ENCODE measurements at places on chromosomes 12 and 14.
A peak's percentile ranks its signal among the peaks of the same experiment; 100 is the strongest.

GRCh38 chr12:2486796-2487195, 308.0 kb upstream of the FKBP4 start:
- DNase-seq: no peak

DNA sequence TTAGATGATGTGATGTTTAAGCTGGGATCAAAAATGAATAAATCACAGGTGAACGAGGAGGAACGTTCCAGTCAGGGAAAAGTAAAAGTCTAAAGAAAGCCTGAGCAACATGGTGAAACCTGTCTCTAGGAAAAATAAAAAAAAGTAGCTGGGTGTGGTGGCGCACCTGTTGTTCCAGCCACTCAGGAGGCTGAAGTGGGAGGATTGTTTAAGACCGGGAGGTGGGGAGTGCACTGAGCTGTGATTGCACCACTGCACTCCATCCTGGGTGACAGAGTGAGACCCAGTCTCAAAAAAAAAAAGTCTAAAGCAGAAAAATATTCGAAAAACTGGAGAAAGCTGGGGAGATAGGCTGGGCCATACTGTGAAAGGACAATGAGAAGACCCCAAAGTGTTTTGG, 39.2 kb upstream of the SOCS2 start:
- no peak for DNase-seq

- no peak for DNase-seq
Observed at GRCh38 chr12:46717868-46718267, 107.9 kb downstream of the SLC38A4 start.

- no peak for DNase-seq
Observed at GRCh38 chr12:85072826-85073225, 36.7 kb downstream of the LRRIQ1 start.

GRCh38 chr12:60278209-60278608, 682.4 kb downstream of the SLC16A7 start:
- DNase-seq: no peak

DNA sequence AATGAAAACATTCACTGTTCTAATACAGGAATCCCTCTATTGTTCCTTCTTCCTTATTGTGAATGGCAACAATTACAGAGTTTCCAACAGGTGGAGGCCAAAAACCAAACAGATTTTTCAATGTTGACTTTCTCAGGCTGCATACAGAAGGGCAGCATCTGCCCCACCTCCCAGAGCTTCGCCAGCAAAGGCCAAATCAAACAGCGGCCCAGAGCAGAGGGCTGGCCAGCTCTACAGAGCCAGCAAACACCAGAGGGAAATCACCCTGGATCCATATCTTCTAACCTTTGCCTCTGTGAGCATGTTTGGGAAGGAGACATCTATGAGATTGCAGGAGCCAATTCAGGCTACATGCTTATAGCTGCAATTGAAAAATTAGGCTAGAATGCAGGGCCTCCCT, 4.4 kb upstream of the CRACR2A start:
- DNase-seq: no peak

GRCh38 chr12:50745861-50746260, 18.0 kb upstream of the ATF1 start:
- DNase-seq: no peak

DNA sequence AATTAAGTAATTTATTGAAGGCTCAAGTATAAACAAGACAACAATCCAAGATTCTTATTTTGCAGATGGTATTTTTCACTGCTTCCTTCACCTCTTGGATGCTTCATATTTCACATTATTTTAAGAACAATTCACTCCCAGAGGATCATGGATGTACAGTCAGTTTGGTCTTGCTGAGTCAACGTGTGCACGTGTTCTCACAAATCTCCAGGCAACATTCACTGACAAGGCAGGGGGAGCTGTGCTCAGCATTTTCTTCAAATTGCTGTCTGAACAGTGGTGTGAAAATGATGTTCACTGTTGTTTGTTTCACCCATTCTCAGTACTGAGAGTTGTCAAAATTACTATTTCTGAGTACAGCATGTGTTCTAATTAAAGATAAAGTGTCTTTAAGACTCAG, 118.3 kb upstream of the SLC38A4 start:
- no peak for DNase-seq

- DNase-seq: no peak
Observed at GRCh38 chr12:105865886-105866285, 272.9 kb downstream of the NUAK1 start.

DNA sequence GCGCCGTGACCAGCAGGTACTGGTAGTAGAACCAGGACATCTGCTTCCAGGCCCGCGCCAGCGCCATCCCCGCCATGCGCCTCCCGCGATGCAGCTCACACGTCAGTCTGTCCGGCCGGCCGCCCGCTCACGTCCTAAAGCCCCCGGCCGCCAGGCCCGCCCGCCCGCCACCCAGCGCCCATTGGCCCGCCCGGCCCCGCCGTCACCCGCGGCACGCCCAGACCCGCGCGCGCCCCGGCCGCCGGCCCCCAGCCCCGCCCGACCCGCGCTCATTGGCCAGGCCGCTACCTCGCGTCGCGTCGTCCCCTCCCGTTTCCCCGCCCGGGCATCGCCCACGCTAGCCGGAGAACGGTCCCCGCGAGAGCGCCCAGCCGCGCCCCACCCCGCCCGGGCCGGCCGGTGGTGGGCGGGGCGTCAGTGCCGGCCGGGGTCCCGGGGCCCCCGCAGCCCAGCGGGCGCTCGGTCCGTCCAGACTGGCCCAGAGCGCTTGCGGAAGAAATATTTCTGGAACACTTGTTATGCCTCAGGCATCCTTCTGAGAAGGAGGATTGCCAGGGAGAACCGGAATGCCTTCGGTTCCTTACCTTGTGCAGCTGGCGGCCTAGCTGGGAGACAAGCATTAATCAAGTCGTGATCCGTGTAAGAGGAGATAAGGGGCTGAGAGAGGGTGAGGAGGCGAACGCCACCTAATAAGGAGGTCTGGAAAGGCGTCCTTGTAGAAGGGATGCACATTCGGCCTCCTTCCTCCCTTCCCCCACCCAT, at the start of gene SPTSSA:
SPTSSA (minus strand) TSS at position 109 of the 762 bp plus-strand sequence; CDS start at position 76, 33 bp downstream.
- peak; percentile 21 for DNase-seq

GRCh38 chr14:95490138-95490509, 26.3 kb downstream of the SYNE3 start:
- peak; percentile 88 for DNase-seq

- no peak for DNase-seq
Observed at GRCh38 chr12:39771456-39771855, 151.9 kb upstream of the ABCD2 start.

- no peak for DNase-seq
Observed at GRCh38 chr14:53408175-53408879, 255.2 kb upstream of the DDHD1 start.

DNA sequence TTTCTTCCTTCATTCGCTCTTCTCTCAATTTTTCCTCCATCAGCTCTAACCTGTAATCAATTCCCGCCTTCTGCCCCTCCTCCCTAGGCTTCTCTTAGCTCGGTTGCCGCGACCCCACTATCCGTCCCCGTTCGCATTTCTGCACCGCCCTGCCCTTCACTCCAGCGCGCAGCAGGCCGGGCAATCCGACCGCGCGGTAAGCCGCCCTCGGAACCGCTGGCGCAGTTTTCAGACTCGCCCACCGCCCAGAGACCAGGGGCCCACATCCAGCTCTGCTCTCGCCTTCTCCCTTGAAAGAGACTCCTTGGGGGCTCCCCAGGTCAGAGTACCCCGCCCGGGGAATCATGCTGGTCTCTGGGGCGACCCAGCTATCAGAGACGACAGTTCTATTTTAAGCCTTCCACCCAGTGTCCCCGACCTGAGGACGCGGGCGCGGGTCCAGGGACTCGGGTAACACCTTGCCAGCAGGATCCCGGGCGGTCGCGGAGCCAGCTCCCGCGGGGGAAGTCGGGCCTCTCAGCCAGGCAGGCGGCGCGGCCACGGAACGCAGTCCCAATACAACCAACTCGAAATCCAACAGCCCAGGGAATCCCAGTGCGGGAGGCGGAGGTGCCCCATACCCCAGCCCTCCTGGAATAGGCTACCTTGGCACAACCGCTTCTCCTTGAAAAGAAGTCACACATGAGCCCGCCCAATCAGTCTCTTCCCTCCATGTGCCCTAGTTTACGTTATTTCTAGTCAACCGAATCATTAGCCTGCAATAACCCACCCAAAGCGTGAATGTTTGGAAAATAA, 5.7 kb upstream of the SLC38A4 start:
- no peak for DNase-seq

GRCh38 chr12:110763583-110763982, 20.9 kb upstream of the PPP1CC start:
- DNase-seq: no peak

GRCh38 chr14:52000019-52000582, 10.8 kb downstream of the RTRAF start:
- no peak for DNase-seq
